CD4-positive, alpha-beta T cell treated with Interleukin-6 for 4 hours (primary cell): ENCODE measurements at places on chromosomes 1 and 21.

- peak; percentile 61 for DNase-seq
Measured at GRCh38 chr1:9293533-9294404, 1.1 kb downstream of the SPSB1 start.

DNA sequence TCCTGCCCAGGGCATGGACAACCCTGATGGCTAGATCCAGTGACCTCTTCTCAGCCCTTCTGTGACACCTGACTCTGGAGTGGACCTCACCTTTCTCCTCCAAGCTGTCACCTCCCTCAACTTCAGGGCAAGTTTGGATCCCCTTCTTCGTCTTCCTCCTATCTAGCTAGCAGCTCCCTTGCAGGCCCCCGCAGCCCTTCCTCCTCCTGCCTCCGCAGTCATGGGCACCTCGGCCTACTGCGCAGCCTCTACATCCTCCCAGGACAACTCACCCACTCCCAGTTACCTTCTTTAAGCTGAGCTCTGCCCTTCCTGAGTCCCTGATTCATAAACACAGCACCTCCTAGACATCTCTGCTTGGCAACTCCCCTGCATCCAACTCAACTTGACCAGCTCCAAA is 61.3 kb upstream of the ID3 start:
- DNase-seq = peak; percentile 51

- peak; percentile 85 for DNase-seq
Measured at GRCh38 chr21:31354604-31355443, 10.8 kb upstream of the TIAM1 start.

- no peak for DNase-seq
Measured at GRCh38 chr1:68495968-68496679, 758 bp downstream of the DEPDC1 start.

- no peak for DNase-seq
Measured at GRCh38 chr1:9357958-9358357, 65.3 kb downstream of the SPSB1 start.

DNA sequence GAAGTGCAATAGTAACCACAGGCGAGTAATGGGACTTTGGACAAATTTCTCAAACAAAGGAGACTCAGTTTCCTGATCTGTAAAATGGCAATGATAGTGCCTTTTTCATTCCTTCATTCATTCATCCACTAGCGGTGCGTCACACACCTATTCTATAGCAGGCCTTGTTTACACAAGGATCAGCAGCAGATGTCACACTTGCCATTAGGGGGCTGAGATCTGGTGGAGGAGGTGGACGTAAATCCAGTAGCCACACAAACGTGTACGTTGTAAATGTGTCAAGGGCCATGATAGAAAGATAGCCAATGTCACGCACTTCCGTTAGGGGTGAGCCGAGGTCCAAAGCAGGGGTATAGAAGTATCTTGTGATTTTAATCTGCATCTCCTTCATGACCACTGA is 34.2 kb downstream of the SERINC2 start:
- no peak for DNase-seq

DNA sequence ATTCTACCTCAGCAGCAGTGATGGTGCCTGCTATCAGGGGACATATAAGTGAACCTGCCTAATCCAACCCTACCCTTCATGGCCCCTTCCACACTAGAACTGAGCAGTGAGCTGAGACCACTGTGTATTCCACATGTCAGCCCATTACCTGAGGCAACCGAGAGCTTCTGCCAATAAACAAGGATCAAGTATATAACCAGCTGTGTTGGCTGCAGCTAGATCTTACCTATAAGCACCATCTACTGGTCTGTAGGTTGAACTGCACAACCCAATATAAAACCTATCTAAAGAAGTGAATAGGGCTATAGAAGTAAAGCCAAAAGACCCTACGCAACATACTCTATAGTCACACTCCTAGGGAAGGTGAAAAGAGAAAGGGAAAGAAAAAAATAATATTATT is 376.9 kb downstream of the HHIPL2 start:
- no peak for DNase-seq

GRCh38 chr1:114496089-114496488 is 14.9 kb downstream of the TRIM33 start:
- no peak for DNase-seq

GRCh38 chr1:163227126-163227525 is 24.4 kb upstream of the RGS5 start:
- no peak for DNase-seq

DNA sequence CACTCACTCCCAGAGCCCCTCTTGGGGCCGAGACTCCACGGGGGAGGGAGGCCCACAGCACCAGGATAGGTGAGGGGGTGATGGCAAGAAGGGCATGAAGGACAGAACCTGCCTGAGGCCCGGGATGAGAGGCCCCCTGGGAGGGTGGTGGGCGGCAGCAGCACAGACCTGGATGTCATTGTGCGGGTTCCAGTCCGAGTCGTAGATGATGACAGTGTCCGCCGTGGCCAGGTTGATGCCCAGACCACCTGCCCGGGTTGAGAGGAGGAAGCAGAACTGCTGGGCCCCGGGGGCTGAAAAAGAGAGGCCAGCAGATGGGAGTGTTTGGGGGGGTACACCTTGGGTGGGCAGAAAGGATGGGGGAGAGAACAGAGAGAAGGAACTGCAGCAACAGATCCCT is 50.1 kb downstream of the CHD5 start:
- no peak for DNase-seq

DNA sequence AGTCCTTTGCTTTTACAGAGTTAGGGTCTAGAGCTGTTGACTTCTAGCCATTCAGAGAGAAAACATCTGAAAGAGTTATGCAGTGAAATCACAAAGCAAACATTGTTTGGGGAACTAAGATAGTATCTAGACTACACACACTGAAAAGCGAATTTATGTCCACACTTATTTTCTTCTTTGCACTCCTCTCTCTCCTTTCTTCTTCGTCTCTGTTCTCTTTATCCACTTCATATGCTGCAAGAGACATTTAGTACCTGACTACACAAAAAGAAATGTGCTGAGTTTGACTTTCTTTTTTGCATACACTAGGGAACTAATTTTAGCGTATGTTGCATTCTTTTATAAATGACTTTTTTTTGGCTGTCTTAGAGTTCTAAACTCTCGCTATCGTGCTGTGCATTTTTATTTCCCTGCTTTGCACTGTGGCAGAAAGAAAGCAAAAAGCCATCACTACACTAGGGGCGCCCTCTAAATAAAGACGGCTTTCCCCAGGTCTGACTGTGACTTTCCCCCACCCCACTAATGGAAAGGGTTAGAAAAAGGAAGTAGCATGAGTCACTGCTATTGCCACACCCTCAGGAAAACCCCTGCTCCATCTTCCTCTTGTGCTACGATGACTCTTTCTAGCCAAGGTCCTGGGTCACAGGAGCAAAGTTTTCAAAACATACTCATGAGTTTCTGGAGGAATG is 65.7 kb downstream of the MAP3K7CL start:
- DNase-seq = peak; percentile 64

GRCh38 chr1:172144445-172145061 is 275.9 kb upstream of the C1orf105 start:
- no peak for DNase-seq

DNA sequence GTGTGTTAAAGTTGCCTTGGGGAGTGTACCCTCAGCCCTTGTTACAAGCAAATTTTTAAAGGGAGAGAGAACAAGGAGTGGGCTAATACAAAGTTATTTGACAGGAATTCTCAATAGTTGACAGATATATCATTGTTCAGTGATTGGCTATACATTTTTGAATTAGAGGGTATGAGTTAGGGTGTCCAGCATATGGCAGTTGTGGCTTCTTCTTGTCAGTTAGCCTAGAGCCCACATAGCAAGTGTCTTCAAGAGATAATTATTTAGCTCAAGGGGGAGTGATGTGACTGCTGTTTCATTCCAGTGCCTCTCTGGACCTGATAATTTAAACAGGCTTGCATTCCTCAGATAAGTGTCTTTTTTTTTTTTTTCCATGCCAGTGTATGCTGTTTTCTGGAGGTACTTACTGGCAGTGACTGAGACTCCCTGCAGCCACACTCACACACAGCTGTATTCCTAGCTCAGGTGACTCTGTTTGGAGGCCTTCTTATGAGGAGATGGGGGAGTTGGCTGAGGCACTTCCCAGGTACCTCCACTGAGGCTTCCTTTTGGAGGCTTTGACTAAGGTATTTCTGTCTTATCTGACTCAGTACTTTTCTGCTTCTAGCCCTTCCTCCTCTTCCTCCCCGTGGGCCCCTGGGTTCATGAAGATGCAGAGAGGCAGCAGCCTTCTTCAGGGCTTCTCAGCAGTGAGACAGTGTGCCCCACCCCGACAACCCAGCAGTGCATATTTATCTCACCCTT is 32.3 kb downstream of the IVNS1ABP start:
- DNase-seq = peak; percentile 22

DNA sequence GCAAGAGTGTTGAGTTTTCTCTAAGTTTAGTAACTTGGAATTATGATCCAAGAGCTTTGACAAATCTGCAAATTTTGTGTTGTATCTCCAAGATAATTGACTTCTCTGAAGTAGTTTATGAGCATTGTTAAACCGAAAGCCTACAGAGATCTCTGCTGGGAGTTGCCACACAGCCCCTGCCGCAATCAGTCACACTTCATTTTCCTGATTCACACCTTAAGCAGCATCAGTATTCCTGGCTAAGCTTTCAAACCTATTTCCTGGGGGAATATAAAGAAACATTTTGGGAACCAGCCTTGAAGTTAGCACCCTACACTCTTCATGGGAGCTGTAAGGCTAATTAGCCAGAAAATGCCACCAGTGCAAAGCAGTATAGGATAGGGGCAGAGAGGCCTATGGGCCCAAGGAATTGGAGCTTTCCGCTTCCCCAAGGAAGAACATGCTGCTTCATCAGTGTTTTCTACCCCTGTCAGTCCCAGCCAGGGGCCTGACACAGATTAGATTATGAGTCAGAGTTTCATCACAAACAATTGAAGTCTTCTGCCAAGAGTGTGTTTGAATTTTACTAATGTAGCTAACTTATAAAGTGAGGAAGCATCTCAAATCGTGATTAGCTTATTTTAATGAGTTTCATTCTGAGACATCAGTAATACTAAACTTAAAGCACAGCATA is 23.2 kb upstream of the CACYBP start:
- peak; percentile 28 for DNase-seq

- DNase-seq = peak; percentile 73
Measured at GRCh38 chr1:211352985-211353515, 26.4 kb downstream of the TRAF5 start.

- peak; percentile 72 for DNase-seq
Measured at GRCh38 chr1:205061665-205062069, 18.7 kb downstream of the CNTN2 start.

DNA sequence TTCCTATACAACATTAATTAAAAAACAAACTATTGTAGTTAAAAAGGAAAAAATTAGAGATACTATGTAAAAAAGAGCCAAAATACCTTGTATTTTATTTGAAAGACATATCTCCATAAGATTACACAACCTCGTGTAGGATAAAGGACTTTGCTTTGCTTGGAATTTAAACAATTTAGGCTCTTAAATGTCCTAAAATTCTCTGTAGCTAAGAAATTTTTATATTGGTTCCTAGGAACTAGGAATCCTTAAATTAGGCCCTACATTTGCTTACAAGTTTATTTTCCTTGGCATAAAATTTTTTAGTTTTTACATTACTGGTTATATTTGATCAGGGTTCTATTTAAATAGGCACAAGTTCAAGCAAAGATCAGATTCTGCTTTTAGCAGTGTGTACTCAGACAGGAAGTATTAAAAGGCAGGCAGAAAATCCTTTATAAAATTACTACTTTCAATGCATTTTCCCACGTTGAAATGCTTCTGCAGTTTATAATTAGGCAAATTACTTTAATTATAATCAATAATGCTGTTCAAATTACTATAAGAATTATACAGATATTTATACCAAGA is 3.4 kb upstream of the ANGPTL3 start:
- no peak for DNase-seq

DNA sequence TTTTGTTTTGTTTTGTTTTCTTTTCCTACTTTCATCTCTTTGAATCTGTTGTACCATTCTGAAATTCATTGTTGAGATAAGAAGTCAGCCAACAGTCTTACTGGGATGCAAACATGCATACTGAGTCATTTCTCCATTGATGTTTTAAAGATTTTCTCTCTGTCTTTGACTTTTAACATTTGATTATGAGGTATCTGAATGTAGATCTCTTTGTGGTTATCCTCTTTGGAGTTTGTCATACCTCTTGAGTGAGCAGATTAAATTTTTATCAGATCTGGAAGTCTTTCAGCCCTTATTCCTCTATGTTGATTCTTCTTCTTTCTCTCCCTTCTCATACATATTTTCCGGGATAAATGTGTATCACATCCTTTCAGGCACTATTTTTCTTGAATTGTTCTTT is 406.9 kb upstream of the NCAM2 start:
- DNase-seq = no peak

- no peak for DNase-seq
Measured at GRCh38 chr1:95542936-95543335, 308.9 kb downstream of the RWDD3 start.

- DNase-seq = peak; percentile 78
Measured at GRCh38 chr1:33256471-33257206, at the start of gene ZNF362. TSS of gene ZNF362 (plus strand) at chr1:33256492. CDS start at chr1:33270575, 14,083 bp downstream.
